ENCODE measurements at places on chromosomes 6 and 20.

GRCh38 chr6:130369831-130370230 lies 4.0 kb downstream of the TMEM200A start:
- DNase-seq: no peak

DNA sequence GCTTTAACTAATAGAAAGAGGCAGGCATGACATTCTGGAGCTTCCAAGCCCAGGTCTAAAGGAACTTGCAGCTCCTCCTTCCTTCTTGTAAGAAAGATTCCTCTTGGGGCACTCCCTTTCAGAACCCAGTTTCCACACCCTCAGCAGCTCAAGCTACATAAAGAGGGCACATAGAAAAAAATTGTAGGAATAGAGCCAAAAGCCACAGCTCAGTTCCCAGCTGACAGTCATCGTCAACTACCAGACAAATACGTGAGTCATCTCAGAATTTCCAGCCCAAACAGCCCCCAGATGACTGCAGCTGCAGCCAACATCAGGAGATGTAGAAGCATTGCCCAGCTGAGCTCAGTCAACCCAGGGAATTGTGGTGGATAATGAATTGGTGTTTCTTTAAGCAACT lies 349.8 kb upstream of the ARID1B start:
- no peak for DNase-seq

DNA sequence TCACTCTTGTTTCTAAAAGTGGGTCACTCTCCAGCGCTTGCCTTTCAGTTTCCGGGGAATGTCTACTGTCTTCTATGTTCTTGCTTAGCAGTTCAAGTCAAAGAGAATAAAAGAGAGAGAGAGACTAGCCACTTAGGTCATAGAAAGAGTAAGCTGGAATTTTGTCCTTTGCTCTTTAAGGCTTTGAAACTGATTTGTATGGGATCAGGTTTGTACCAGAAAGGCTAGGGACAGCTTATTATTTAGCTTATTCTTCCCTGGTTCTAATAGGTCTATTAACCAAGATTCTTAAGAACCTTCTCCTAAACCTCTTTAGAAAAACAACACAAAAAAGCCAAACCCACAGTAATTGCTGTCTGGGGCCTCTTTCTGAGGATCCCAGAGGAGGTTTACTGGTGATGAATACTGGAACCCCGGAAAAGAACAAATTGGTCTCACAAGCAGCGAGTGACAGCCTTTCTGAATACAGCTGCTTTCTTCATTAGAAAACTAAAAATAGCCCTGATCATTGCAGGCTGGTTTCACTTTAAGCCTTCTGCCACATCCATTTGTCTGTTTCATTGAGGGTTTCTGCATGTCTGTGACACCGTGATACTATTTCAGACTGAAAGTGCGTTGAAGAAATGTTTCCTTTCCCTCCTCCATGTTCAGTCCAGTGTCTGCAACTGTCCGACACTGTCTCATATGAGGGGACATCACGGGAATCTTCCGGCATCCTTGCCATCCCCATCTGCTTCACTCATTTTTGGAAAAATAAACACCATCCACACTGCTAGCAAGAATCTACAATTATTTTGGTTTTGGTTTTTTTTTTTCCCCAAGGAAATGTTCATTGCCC lies 75.1 kb upstream of the ATXN1 start:
- DNase-seq: no peak

DNA sequence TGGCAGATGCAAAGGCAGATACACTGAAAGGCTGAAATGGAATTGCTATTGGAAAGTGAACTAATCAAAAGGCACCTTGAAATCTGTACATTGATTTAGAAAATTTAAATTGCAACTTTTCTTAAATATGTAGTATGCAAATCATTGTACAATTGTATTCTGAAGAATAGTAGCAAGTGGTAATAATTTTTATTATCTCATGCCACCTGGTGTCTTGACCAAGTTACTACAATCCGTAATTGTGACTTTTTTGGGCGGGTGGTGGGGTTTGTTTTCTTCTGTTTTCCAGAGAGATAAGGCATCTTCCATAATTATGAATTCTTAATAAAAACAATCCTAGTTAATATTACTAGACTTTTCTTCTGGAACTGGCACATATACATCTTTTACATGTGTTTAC lies 12.5 kb upstream of the BCKDHB start:
- DNase-seq: peak; percentile 27

- peak; percentile 13 for DNase-seq
Observed at GRCh38 chr6:154166140-154166539, 127.1 kb downstream of the OPRM1 start.

DNA sequence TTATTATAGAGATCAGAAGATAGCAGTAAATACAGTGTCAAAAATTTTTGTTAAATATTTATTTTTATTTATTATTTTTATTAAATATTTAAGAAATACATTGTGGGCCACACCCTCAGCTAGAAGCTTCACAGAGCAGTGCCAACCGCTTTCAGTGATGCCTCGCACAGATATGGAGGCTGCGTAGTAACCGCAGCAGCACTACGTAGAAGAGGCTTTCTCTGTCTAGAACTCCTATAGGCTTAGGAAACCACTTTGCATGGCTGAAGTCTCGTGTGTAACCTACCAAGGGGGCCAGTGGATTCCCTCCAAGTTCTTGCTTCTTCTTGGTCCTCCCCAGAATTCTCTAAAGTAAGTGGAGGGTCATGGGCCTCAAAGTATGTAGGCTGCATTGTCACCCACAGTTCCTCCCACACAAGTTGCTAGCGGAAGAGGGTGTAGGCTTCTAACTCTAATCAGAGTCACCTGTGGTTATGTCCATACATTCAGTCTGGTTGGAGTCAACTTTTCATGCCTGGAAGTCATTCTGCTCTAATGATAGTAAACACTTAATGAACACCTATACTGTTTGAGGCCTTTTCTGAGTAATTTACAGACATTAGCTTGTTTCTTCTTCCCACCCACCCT lies 285.6 kb downstream of the CDKAL1 start:
- DNase-seq: no peak

- DNase-seq: no peak
Observed at GRCh38 chr6:24147511-24148153, 21.6 kb downstream of the NRSN1 start.

DNA sequence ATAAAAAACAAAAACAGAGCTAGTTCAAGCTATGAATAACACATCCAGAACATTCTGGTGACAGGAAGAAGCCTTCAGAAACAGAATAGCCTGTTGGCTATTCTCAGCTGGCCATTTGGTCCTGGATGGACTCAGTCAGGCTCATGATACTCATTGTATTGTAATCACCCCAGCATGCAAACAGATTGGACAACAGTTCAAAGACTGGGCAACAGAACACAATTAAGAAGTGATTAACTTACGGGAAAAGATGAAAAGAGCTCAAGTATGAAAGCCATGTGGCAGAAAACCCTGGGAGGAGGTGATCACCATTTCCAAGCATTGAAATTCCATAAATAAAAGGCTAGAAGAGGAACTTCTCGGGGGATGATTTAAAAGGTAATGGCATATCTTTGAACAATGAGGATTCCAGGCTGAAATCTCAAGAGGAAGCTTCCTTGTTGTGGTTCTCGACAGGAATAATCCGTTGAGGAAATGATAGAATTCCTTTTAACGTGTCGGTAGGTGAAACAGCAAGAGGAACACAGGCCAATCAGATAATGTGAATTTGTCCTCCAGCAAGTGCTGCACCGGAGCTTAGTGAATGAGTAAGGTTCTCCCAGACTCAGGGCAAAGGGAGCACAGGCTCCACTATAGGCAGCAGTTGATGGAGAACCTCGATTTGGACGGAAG lies 172.4 kb downstream of the BCAS1 start:
- DNase-seq: no peak

DNA sequence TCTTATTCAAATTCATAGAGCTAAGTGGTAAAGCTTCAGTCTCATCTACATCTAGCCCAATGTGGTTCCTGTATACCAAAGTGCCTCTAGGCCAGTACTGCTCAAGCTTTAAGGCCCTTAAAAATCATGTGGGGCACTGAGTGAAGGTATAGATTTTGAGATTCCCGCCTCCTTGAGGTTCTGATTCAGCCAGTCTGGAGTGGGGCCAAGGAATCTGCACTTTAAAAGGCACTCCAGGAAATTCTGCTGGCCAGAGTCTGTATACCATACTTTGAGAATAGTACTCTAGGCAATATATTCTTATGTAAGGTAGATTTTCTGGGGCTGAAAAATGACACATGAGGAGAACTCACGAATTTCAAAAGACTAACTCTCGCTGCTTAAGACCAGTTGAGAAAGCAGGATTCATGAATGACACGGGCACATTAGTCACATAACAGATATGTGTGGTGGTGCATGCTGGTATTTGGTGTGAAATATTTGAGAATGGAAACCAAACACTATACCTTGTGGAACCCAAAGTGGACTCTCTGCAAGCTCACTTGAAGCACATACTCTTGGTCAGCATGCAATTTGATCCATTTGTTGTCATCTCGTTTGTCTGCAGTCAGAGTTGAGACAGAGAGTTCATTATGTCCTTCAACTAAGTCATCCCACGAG lies 47.6 kb upstream of the SIM1 start:
- DNase-seq: no peak
